ENCODE measurements at places on chromosomes 3 and 15.

GRCh38 chr3:176961916-176962315, 235.4 kb downstream of the TBL1XR1 start:
- no peak for DNase-seq

DNA sequence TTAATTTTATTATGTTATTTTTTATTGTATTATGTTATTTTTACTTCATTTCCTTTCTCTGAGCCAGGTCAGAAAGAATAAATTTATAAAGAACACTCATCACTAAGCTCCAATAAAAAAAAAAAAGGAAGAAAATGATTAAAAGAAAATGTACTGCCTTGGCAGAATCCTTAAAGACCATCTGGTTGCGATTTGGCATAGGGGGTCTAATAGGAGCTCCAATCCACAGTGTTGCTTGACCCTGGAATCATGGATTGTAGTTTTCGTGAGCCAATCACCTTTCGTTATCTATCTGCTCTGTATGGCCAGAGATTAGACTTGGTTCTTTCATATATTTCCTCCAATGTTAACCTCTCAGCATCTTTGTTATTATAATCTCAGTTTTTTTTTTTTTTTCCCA, 421.8 kb upstream of the MCTP2 start:
- DNase-seq = no peak

DNA sequence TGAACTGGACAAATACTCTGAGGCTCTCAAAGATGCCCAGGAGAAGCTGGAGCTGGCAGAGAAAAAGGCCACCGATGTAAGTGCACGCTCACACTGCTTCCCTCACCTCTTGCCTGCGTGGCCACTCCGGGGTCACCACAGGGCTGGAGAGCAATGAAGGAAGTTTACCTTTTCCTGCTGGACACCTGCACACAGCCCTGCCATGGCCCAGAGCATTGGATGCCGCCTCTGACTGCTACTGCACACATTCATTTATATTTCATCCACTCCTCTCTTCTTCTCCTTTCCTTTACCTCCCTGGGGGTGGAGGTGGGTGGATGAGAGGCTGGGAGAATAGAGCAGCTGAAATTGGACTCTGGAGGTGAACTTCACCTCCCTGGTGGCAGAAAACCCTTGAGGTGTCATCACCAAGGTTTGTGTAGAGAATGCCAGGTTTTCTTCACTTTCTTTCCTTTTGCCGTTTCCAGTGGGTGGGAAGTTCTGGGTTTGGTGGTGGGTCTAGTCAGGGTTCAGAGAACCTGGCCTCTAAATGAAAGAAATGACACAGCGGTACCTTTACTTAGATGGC, 1.6 kb downstream of the TPM1 start:
- no peak for DNase-seq

DNA sequence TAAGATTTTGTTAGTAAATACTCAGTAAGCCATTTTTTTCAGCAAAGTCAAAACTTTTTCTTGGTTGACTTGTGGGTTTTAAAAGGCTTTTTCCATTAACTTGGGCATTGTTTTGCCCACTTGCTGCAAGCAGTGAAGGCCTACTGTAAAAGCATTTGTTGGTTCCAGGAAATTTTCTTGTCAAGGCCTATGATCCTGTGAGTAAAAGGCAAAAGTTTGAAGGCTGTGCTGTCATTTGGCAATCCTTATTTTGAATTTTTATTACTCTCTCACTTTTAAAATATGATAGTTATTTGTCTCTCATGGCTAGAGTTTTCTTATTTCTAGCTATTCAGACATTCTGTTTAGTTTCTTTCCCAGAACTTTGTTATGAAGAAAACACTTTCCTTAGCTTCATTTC, 13.0 kb downstream of the P2RY12 start:
- DNase-seq = no peak

GRCh38 chr15:91664224-91664836, 189.2 kb upstream of the SLCO3A1 start:
- DNase-seq = no peak

DNA sequence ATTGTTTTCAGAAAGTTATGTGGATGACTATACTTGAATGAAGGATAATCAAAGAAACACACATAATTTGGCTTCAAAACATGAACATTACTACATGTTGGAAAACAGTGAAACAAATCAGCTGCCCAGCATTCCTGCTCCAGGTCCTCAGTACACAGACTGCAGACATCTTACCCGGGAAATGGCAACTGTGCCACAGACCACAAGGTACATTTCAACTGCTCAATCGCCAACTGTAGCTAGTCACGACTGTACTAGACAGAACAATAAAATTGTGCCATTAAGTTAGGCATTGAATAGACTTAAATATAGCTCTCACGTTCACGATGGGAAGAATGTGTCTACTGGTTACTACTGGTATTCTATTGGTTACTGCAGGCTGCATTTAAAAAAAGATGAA, 5.0 kb downstream of the NAA50 start:
- no peak for DNase-seq

GRCh38 chr3:159821110-159821509, 167.5 kb upstream of the IL12A start:
- no peak for DNase-seq

- DNase-seq = no peak
Observed at GRCh38 chr3:171256445-171257250, 203.6 kb downstream of the TNIK start.

DNA sequence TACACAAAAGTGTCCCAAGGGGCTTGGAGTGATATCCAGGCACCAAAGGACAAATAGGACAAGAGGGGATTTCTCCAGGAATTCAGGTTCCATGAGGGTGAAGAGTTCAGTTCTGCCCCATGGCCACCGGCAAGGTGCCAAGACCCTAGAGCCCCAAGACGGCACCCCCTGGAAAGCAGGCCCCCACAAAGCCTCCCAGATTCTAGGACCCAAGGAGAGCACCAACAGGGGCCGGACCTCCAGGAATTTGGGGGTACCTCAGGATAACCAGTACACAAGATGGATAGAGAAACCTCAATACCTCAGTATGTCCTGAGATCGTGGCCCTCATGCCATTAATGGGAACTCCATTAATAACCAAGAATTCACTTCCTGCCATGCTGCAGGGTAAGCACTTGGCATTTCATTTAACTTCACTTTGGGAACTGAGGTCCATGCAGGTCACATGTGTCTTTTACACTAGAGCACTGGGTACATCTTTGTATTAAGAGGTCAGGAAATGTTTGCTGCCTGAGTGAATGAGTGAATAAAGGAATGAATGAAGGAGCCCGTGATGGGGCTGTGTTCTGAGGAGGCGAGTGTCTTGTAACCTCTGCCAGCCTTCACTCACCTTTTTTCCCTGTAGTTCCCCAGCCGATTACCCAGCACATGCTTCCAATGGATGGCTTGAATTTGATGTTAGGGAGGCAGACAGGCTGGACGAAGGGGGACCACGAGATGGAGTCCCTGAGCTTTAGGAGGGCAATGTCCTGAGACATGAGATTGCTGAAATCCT, 15.5 kb upstream of the PRSS50 start:
- no peak for DNase-seq

DNA sequence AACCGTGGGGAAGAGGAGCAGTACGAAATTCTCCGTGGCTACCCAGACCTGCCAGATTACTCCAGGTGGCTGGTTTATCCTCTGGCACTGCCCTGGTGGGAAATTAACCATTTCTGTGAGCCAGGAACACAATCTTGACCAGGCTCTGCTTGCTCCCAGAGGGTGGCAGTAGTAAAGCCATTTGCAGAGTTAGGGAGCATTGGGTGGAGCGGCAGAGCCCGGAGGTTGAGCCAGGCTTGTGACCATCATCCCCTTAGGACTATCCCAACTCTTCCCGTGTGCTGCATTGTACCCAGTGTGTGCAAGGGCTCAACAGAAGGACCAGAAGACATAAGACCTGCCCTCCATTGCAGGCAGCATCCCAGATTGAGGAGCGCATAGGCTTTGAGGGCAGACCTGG, 5.3 kb downstream of the KNG1 start:
- no peak for DNase-seq

GRCh38 chr3:53518495-53518981, 24.1 kb downstream of the CACNA1D start:
- no peak for DNase-seq

GRCh38 chr3:143475981-143476380, 356.4 kb downstream of the CHST2 start:
- DNase-seq = no peak
